ENCODE measurements at places on chromosomes 11 and 22. TPM values are rescaled to one million over a fixed set of nuclear protein-coding genes. Genes with fewer than 3 reads are reported as not detected.

Gene TUBA8
- 0.06 TPM for total RNA-seq

Gene SGSM1
- total RNA-seq: not detected

Gene OR8G1
- not detected for total RNA-seq

Gene HTR3B
- total RNA-seq: not detected

Gene MSANTD4
- 17.8 TPM for total RNA-seq

Gene IRAG1
- total RNA-seq: 0.27 TPM

Gene ABCG4
- total RNA-seq: not detected

Gene ALDH3B1
- total RNA-seq: 17.0 TPM

Gene TEX54
- total RNA-seq: not detected

Gene B4GALNT4
- 6.5 TPM for total RNA-seq

Gene DUSP8
- 3.2 TPM for total RNA-seq

Gene SLC22A9
- not detected for total RNA-seq

Gene RASGRP2
- total RNA-seq: not detected

Gene GSTT2B
- total RNA-seq: 12.3 TPM

Gene WBP2NL
- total RNA-seq: not detected

Gene LRP4
- 1.0 TPM for total RNA-seq

Gene SNX32
- not detected for total RNA-seq

DNA sequence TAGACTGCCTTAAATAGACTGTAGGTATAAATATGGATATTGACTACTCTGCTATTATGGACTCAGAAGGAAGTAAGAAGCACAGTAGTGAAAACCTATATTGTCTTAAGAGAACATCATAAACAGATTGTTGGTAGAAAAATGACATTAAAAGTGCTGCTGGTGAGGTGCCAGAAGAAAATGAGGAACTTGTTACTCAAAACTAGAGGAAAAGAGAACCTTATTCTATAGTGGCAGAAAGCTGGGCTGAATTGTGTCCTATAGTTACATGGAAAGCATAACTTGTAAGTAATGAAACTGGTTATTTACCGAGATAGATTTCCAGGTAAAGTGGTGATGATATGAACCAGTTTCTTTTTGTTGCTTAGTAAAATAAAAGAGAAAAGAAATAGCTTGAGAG lies 109.7 kb upstream of the CTSC start:
- no peak for DNase-seq

DNA sequence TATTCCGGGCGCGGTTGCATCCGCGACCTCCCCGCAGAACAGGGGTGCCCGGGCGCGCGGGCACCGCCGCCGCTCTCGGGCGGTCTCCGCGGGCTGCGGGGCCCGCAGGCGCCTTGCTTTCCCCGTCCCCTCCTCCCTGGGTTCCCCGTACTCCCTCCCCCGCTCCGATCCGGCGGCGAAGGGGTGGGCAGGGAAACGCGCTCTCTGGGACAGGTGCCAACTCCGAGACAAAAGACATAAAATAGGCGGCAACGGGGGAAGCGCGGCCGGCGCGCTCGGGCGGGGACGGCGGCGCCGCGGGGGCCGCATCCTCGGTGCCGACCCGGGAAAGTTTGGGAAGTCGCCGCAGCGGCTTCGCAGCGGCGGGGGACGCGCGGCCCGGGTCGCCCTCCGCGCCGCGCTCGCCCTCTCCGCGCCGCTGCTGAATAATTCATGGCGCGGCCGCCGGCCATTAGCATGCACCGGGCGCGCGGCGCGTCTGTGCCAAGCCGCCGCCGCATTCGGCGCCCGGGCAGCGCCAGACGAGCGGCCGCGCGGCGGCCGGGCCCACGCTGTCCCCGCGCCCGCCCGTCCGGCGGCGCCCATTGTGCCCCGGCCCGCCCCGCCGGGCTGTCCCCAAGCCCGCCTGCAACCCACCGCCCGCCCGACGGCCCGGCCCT lies 78.7 kb upstream of the PPARA start:
- peak; percentile 93 for DNase-seq

DNA sequence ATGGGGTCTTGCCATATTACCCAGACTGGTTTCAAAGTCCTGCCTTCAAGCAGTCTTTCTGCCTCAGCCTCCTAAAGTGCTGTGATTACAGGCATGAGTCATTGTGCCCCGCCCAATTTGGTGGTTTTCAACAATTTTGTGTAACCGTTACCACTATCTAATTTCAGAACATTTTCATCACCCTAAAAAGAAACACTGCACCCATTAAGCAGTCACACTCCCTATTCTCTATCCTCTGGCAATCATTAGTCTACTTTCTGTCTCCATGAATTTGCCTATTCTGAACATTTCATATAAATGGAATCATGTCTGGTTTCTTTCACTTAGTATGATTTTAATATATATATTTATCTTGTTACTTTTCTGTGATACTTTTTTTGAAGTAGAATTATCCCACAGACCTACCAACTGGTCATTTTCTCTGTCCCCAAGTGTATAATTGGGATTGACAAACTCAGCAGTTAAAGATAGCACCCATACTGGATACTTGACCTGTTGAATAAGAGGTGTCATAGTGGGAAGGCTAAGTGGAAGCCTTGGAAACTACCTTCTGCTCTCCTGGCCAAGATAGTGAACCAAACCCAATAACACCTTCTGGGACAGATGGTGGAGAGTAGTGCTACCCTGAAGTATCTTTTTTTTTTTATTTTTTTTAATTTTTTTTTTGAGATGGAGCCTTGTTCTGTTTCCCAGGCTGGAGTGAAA lies 64.8 kb downstream of the STIM1 start:
- peak; percentile 72 for DNase-seq

DNA sequence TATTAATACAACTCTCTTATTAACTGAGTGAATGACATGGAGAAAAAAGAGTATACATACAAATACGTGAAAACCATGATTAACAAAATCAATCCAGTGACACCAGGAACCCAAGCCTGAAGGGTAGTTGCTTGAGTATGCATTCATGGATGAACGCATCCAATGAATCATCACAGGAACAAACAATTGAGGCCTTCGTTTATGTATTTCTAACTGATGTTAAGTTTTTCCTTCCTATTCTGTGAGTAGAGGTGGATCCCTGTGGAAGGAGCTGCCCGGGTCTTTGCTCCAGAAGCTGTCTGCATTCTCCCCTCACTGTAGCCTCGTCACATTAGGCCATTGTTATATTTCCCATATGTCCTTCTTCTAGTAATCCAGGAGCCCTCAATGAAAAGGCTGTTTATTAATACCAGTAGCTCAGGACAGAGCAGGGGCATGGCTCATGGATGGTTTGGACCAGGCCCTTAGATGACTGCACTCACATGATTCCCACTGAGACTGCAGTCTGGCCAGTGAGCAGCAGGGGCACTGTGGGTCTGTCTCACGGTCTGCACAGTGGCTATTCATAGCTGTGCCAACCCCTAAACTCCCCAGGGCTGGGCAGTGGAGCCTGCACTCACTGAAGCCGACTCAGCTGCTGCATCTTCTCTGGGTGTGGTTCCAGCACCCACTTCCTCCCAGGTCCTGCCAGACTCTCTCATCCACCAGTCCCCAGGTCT lies 128.1 kb upstream of the TOP3B start:
- peak; percentile 62 for DNase-seq

- no peak for DNase-seq
These were observed 21.3 kb downstream of the TRIM66 start for GRCh38 chr11:8661001-8661795.

- DNase-seq: no peak
These were observed 24.9 kb downstream of the OSBPL5 start for GRCh38 chr11:3140291-3140603.

DNA sequence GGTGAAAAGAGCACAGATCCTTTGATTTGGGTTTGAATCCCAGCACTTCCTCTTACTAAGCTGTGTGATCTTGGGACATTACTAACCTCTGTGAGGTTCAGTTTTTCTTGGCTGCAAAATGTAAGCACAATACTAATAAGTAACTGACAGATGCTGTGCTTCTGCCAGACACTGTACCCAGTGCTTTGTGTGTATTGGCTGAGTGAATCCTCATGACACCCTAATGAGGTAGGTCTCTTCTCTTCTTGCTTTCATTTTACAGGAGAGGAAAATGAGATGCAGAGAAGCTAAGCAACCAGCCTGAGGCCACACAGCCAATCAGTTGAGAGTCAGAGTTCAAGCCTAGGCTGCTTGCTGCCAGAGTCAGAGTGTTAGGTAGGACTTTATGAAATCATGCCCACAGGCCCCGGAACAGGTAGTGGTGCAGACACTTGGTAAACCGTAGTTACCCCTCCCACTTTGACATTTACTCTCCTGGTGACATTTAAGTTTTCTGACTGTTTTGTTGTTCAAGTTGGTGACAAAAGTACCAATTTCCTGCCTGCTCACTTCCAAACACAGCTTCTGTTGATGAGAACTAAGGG lies 21.2 kb downstream of the PTPRJ start:
- no peak for DNase-seq

- peak; percentile 50 for DNase-seq
These were observed 77.9 kb downstream of the BTBD10 start for GRCh38 chr11:13384908-13385640.

DNA sequence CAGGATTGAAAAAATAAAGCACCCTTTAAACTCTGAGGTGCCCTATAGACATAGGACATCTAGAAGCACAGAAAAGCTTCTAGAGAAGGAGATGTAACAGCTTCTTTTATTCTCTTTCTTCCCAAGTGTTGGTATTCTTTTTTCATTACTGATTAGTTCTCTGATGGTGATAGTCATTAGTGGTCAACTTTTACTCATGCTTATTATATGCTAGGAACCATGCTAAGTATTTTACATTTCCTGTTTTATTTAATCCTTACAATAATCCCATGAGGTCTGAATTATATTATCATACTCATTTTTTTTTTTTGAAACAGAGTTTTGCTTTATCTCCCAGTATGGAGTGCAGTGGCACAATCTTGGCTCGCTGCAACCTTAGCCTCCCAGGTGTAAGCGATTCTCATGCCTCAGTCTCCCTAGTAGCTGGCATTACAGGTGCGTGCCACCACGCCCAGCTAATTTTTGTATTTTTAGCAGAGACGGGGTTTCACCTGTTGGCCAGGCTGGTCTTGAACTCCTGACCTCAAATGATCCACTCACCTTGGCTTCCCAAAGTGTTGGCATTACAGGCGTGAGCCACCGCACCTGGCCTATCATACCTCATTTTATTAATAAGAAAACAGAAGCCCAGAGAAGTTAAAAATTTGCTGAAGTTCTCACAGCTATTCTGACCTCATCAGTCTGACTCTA lies 3.0 kb downstream of the C11orf52 start:
- no peak for DNase-seq

DNA sequence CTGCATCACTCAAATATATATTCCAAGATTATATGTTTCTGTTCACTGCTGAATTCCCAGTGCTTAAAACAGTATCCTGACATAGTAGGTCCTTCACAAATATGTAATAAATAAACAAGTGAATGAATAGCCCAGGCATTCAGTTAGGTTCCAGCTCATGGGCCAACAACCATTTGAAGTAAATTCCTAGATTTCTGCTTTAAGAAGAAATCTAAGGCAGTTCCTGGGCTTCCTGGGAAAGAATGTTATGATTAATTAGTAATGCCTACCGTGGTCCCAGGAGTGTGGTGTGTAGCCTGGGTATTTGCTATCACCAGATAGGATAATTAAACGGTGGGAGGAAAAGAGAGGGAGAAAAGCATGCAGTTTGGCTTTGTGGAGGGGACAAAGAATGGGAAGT lies 576.8 kb downstream of the SOX6 start:
- DNase-seq: no peak

DNA sequence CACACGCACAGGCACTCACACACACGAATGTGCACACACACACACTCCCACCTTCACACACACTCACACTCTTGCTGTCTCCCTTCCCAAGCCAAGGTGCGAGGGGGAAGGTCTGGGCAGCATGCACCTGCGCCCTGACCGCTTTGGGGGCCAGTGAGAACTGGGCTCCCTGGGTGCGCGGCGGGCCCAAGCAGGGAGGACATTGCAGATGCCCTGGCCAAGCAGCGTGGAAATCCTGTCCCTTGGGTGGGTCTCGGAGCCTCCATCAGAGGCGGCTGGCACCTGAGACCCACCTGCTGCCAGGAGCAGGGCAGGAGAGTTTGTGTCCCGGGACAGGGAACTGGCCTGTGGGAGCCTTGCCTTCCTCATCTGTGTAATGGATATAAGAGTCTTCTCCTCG lies 3.3 kb downstream of the CD81 start:
- no peak for DNase-seq

DNA sequence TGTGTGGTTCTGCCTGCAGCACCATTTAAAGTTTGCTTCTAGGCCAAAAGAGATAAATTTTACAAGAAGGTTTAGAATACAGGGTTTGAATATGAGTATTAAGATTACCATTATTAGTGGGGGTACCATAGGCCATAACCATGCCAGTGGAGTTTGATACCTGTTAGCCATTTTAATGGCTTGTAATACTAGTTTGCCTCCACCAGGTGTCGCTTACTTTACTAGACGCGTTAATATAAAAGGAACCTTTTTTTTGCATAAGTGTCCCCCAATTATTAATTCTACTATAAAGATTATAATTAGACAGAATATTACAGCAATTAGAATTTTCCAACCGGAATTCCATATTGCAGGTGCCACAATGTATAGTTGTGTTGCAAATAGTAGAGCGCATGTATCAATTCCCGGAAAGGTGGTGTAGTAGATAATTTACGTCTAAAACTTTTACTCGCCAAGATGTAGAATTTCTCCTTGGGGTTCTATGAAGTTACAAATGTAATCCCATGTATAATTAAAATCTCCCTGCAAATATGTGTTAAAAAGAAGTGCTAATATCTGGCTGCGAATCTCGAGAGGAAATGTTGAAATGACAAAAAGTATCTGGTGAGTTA lies 16.1 kb downstream of the MS4A6E start:
- DNase-seq: no peak

GRCh38 chr11:614623-615503 lies 887 bp downstream of the IRF7 start:
- no peak for DNase-seq

GRCh38 chr11:67405196-67405567 lies 1.3 kb downstream of the TBC1D10C start:
- no peak for DNase-seq

GRCh38 chr11:85740481-85741400 lies 54.7 kb upstream of the CCDC89 start:
- DNase-seq: no peak

- DNase-seq: no peak
These were observed 8.9 kb downstream of the YPEL1 start for GRCh38 chr22:21726650-21727049.

- peak; percentile 97 for DNase-seq
These were observed 613 bp upstream of the ARHGEF17 start for GRCh38 chr11:73307323-73308002.

DNA sequence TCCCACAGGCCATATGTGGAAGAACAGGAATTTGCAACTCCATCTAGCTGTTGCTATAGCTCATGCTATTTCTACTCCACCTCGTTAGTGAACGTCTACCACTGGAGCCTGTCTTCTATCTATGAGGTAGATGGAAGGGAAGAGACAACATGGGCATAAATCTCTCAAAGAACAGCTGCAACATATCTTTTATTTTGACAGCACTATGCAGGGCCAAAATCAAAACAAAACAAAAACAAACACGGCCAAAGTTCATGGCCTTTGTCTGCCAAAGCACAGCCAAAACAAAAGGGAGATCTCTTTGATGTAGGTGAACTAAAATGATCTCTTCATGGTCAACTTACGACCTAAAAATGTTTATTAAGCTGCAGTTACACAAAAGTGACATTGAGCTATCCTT lies 215.2 kb upstream of the MPPED2 start:
- no peak for DNase-seq
